ENCODE measurements at places on chromosomes 4 and X.

GRCh38 chr4:107970063-107970798 lies 19.5 kb upstream of the HADH start:
- no peak for DNase-seq

- no peak for DNase-seq
Observed at GRCh38 chrX:131521824-131522223, 22.1 kb upstream of the OR13H1 start.

DNA sequence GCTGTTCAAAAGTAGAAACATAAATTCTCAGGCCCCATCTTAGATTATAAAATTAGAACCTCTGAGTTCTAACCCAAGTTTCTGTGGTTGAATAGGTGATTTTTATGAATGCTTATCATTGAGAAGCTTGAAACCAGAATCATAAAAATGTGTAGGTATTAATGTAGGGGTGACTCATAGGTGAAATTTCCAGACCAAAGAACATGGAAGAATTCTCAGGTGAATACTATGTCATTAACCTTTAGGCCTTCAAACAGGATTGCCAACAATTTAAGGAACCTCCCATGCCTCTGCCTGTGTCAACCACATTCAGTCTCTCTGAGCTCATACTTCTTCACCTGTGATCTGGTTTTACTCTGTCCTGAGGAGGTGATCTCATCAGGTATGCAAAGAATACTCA lies 177.8 kb downstream of the NPFFR2 start:
- DNase-seq = no peak

- no peak for DNase-seq
Observed at GRCh38 chrX:42704454-42704853, 73.5 kb downstream of the PPP1R2C start.

- no peak for DNase-seq
Observed at GRCh38 chrX:116170511-116170910, at the start of gene AGTR2. Gene AGTR2, plus strand, starts transcription at chrX:116170744. Its CDS starts 1,537 bp downstream, at chrX:116172281.

DNA sequence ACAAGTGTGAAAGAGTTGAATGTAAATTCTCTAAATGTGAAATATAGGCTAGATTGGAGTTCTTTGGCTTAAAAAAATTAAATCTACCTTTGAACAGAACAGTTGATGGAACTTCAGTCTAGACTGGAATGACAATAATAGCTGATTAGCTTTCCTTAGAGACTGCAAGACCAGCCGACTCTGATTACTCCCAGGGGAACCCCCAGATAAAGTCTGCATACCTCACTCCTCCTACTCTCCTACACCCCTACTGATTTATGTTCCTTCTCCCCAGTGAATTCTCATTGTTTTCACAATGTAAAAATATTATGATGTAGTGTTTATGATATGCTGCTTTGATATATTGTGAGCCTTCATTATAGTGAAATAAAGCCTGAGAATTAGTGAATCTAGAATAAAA lies 241.3 kb downstream of the CFAP299 start:
- DNase-seq = no peak

Data from hematopoietic multipotent progenitor cell treated with erythropoietin and hydrocortisone succinate and interleukin-3 and kit ligand, for 4 days (in vitro differentiated cells).